ENCODE measurements at places on chromosomes 5 and 9. TPM values are rescaled to one million over a fixed set of nuclear protein-coding genes. Genes with fewer than 3 reads are reported as not detected.

NPR3 gene
- not detected for polyA plus RNA-seq

UAP1L1 gene
- 2.5 TPM for polyA plus RNA-seq

ACTL7A gene
- 0.14 TPM for polyA plus RNA-seq

AQP7 gene
- not detected for polyA plus RNA-seq

PCDHA11 gene
- polyA plus RNA-seq: 11.6 TPM

CD72 gene
- 4.6 TPM for polyA plus RNA-seq

PCDHB8 gene
- polyA plus RNA-seq: 0.84 TPM

FAM174A gene
- 9.5 TPM for polyA plus RNA-seq

GRXCR2 gene
- polyA plus RNA-seq: not detected

TPPP gene
- 0.38 TPM for polyA plus RNA-seq

PIP5KL1 gene
- 19.5 TPM for polyA plus RNA-seq

GDNF gene
- polyA plus RNA-seq: 0.13 TPM

GSN gene
- polyA plus RNA-seq: 30.2 TPM

ARHGEF37 gene
- 0.78 TPM for polyA plus RNA-seq

DIRAS2 gene
- polyA plus RNA-seq: 0.13 TPM

JAKMIP2 gene
- polyA plus RNA-seq: 15.6 TPM

HRH2 gene
- 8.8 TPM for polyA plus RNA-seq
